ENCODE measurements at places on chromosomes 1 and 21. TPM values are rescaled to one million over a fixed set of nuclear protein-coding genes. Genes with fewer than 3 reads are reported as not detected.

GRCh38 chr1:174883409-174883808 lies 116.3 kb upstream of the CACYBP start:
- no peak overlapping the region for H3K4me3 ChIP-seq
- H3K27me3 ChIP-seq: no peaks in the 10 kb centered on the region
- no peaks in the 10 kb centered on the region for H3K4me1 ChIP-seq
- DNase-seq: no peak
- H3K36me3 ChIP-seq: no peaks in the 10 kb centered on the region

DNA sequence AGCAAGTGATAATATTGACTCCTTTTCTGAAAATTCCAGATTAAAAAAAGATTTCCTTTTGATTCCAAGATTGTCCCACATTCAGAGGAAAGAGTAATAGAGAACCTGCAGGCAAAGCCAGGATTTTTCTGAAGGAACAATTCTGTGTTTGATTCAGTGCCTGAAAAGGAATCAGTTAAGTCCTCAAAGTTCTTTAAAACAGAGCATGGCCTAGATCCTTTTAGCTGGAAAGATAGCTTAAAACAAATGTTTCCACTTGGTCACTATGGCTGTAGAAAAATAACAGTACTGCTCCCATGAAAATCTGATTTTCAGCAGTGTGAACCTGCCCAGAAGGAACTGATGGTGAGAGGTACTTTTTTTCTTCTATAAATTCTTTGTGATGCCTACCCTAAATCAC lies 41.8 kb downstream of the HS2ST1 start:
- H3K27ac ChIP-seq: no peak overlapping the region
- no peak overlapping the region for H3K4me3 ChIP-seq
- no peaks in the 10 kb centered on the region for H3K36me3 ChIP-seq
- H3K27me3 ChIP-seq: no peaks in the 10 kb centered on the region
- no peak for DNase-seq

- no peak overlapping the region for H3K27ac ChIP-seq
- no peak for DNase-seq
- no peaks in the 10 kb centered on the region for H3K4me1 ChIP-seq
- no peak overlapping the region for H3K4me3 ChIP-seq
- H3K36me3 ChIP-seq: no peaks in the 10 kb centered on the region
Measured at GRCh38 chr1:201385299-201385891, 7.9 kb upstream of the TNNT2 start.

- H3K4me1 ChIP-seq: peaks cover 6% of the 10 kb centered on the region
- no peak overlapping the region for H3K27ac ChIP-seq
- DNase-seq: peak; percentile 25
- H3K27me3 ChIP-seq: peaks cover 30% of the 10 kb centered on the region
- no peaks in the 10 kb centered on the region for H3K36me3 ChIP-seq
Measured at GRCh38 chr1:110136911-110137310, 13.4 kb upstream of the SLC6A17 start.

DNA sequence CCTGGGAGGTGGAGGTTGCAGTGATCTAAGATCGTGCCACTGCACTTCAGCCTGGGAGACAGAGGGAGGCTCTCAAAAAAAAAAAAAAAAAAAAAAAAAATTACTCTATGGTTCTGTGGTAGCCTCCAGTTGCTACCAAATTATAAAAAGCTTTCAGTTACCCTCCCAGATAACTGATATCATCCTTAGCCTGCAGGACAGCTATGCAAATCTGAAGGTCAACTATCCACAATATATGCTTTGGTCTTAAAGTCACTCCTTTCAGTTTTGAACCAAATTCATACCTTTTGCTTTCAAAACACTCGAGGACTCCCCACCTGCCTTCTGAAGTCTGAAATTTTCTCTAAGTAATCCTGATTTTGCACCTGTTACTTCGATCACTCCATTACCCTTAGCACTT lies 3.1 kb downstream of the MIXL1 start:
- no peaks in the 10 kb centered on the region for H3K36me3 ChIP-seq
- no peak overlapping the region for H3K27ac ChIP-seq
- H3K4me3 ChIP-seq: no peak overlapping the region
- H3K4me1 ChIP-seq: peaks cover 11% of the 10 kb centered on the region

- no peak overlapping the region for H3K4me3 ChIP-seq
- no peak overlapping the region for H3K27ac ChIP-seq
- DNase-seq: no peak
- no peaks in the 10 kb centered on the region for H3K36me3 ChIP-seq
- H3K27me3 ChIP-seq: no peaks in the 10 kb centered on the region
- no peaks in the 10 kb centered on the region for H3K4me1 ChIP-seq
Measured at GRCh38 chr1:37143800-37144199, 109.5 kb upstream of the GRIK3 start.

DNA sequence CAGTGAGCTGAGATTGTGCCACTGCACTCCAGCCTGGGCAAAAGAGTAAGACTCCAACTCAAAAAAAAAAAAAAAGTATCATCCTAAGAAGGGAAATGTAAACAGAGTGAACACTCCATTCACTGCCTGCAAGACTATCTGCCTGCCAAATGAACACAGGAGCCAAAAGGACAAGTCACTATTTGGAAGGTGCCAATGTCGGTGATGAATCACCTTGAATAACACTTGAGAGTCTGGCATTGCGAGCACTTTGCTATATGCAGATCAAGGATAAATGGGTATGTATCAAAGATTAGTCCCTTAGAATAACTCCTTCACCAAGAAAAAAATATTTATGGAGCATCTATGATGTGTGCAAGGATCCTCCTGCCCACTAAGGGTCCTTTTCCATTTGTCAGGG lies 6.6 kb downstream of the UBR4 start:
- no peak overlapping the region for H3K27ac ChIP-seq
- peaks cover 29% of the 10 kb centered on the region for H3K36me3 ChIP-seq
- DNase-seq: no peak
- H3K27me3 ChIP-seq: no peaks in the 10 kb centered on the region
- peaks cover 28% of the 10 kb centered on the region for H3K4me1 ChIP-seq

- no peak for DNase-seq
- H3K36me3 ChIP-seq: no peaks in the 10 kb centered on the region
- H3K27me3 ChIP-seq: peaks cover 35% of the 10 kb centered on the region
- no peaks in the 10 kb centered on the region for H3K4me1 ChIP-seq
Measured at GRCh38 chr1:22618056-22618455, 18.4 kb upstream of the C1QA start.

DNA sequence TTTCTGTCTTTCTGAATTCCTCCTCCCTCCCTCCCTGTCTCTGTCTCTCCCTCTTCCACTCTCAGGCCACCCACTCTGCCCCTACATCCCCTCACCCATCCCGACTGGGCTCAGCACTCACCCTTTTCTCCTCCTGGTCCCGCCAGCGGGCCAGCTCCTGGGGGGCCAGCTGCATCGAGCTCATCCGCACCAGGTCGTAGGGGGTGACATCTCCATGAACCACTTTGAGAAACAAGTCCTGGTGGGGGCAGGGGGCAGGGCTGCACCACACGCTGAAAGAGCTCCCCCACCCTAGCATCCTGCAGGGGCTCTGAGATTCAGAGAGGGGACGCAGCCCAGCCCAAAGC lies 17.8 kb downstream of the SPOCD1 start:
- H3K36me3 ChIP-seq: no peaks in the 10 kb centered on the region
- DNase-seq: no peak
- no peak overlapping the region for H3K27ac ChIP-seq
- H3K27me3 ChIP-seq: no peaks in the 10 kb centered on the region
- H3K4me1 ChIP-seq: no peaks in the 10 kb centered on the region
- no peak overlapping the region for H3K4me3 ChIP-seq

DNA sequence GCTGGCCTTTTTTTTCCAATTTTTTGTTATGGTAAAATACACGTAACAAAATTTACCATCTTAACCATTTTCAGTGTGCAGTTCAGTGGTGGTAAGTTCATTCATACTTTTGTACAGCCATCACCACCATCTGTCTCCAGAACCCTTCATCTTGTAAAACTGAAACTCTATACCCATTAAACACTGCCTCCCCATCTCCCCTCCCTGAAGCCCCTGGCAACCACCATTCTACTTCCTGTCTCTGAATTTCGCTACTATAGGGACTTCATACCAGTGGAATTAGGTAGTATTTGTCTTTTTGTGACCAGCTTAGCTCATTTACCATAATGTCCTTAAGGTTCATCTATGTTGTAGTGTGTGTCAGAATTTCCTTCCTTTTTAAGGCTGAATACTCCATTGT lies 8.7 kb downstream of the PKNOX1 start:
- H3K27ac ChIP-seq: no peak overlapping the region
- no peak overlapping the region for H3K4me3 ChIP-seq
- DNase-seq: no peak
- peaks cover 5% of the 10 kb centered on the region for H3K4me1 ChIP-seq
- H3K27me3 ChIP-seq: no peaks in the 10 kb centered on the region

GRCh38 chr1:32746130-32746529 lies 43.6 kb upstream of the SYNC start:
- no peaks in the 10 kb centered on the region for H3K36me3 ChIP-seq
- H3K4me1 ChIP-seq: peaks cover 10% of the 10 kb centered on the region
- H3K4me3 ChIP-seq: no peak overlapping the region
- H3K27ac ChIP-seq: no peak overlapping the region
- peaks cover 16% of the 10 kb centered on the region for H3K27me3 ChIP-seq
- no peak for DNase-seq

DNA sequence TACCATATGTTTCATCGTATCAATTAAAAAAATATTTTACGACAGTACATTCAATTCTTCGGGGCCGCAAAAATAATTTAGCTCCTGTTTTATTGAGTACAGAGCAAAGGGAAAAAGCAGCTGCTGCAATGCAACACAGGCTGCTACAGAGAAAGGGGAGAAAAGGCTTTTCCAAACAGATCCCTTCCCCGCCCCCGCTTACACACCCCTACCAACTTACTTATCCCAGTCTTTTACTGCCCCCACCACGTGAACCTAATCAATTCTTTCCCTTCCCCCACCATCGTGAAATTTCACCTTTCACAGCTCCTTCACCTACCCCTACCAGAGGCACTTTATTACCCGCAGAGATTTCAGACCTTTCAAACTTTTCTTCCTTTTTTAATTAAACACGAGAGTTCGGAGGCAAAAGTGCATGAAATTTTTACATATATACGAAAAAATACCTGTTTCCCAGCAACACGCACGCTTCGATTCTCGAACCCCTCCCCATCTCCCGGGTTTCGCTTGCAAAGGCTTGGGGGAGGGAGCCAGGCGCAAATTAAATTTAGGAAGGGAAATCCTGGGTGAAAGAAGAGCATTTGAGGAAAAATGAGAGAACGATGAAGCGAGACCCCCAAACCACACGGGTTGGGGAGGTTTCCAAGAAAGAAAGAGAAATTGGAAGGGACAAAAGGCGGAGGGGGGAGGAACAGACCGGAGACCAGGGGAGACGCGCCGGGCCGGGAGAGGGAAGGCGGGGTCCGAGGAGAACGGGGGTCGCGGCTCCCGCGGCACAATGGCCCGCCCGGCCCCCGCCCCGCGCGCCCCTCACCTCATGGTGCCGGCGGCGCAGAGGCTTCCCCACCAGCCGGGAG lies 823 bp downstream of the ENAH start:
- peak overlapping the region; percentile 60 for H3K4me3 ChIP-seq
- H3K27me3 ChIP-seq: peaks cover 49% of the 10 kb centered on the region
- DNase-seq: peak; percentile 4
- no peak overlapping the region for H3K27ac ChIP-seq
- no peaks in the 10 kb centered on the region for H3K36me3 ChIP-seq
- H3K4me1 ChIP-seq: peaks cover 16% of the 10 kb centered on the region

DNA sequence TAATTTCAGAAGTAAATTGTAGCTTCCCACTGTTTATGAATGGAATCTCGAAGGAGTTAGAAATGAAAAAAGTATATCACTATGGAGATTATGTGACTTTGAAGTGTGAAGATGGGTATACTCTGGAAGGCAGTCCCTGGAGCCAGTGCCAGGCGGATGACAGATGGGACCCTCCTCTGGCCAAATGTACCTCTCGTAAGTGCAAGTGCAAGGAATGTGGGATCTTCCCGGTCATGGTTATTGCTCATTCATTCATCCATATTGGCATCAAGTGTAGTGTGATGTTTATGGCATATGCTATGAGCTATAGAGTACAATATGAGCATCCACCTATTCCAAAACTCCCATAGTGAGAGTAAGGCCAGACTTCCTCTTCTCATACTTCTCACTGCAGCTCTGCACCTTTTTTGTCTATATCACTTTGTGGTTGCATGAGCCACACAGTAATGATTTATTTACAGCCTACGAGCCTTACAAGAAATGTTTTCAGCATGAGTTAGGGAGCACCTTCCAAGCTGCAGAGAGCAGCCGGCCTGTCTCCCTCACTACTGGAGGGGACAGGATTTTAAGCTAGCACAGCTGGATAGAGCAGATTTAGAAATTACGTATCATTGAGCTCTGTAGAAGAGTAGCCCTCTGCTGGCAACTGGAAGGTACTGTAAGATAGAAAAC lies 24.9 kb upstream of the CR1L start:
- no peaks in the 10 kb centered on the region for H3K27me3 ChIP-seq
- DNase-seq: peak; percentile 48
- no peaks in the 10 kb centered on the region for H3K36me3 ChIP-seq
- no peak overlapping the region for H3K4me3 ChIP-seq
- H3K27ac ChIP-seq: no peak overlapping the region
- H3K4me1 ChIP-seq: no peaks in the 10 kb centered on the region

DNA sequence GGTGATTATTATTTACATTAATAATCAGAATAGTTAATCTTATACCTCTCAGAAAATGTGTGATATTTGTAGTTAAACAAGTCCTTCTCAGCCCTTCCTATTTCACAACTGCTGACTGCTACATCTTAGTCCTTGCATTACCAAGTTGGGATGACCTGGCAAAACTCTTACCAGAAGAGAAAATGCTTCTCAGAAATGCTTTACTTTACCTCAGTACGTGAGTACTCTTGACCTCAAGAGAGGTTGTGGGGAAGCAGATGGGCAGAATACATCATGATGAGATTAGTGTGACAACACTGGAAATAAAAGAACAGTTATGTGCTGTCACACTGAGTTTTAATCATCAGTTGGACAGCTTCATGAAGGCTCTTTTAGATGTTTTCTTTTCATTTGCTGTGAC lies 16.2 kb downstream of the CFAP126 start:
- peaks cover 17% of the 10 kb centered on the region for H3K36me3 ChIP-seq
- no peak overlapping the region for H3K4me3 ChIP-seq
- H3K27ac ChIP-seq: no peak overlapping the region
- H3K4me1 ChIP-seq: no peaks in the 10 kb centered on the region
- no peak for DNase-seq

DNA sequence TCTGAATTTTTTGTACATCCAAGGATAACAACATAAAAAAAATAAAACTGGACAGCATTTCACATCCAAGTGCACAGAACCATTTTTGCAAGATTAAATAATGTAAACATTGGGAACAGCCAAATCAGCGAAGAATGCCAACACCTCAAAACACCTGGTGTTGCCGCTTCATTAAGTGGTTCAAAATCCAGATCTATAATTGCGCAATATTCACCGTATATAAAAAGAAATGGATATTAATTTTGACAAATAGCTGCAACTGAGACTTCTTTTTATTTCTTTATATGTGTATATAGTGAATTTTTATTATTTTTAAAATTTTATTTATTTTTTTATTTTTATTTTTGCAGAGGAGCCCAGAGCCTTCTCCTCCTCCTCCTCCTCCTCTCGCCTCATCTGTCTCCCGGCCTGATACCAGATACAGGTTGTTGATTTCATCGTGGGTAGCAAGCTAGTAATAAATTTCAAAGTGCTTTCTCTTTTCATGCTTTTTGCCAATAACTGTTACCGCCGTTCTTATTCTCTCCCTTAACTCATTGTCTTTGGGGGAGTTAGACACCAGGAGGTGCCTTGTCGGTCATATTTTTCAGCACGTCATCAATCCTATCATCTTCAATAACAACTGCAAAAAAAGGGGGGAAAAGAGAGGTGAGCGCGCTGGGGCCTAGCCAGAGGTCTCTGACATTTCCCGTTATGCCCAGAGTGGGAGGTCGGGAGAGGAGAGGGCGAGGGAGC lies 2.7 kb downstream of the CAMK2N1 start:
- DNase-seq: no peak
- no peak overlapping the region for H3K27ac ChIP-seq
- H3K4me1 ChIP-seq: peaks cover 29% of the 10 kb centered on the region
- H3K4me3 ChIP-seq: no peak overlapping the region
- H3K36me3 ChIP-seq: no peaks in the 10 kb centered on the region
- H3K27me3 ChIP-seq: peaks cover 34% of the 10 kb centered on the region

The ATAD3C gene
- total RNA-seq: 0.74 TPM

The PADI2 gene
- 0.30 TPM for total RNA-seq

The SMYD2 gene
- total RNA-seq: 17.6 TPM
